Ascending aorta (tissue), 2 donors: ENCODE measurements at places on chromosomes 1 and 21. TPM values are rescaled to one million over a fixed set of nuclear protein-coding genes. Genes with fewer than 3 reads are reported as not detected.

GRCh38 chr1:109993885-109994284, 9.3 kb downstream of the AHCYL1 start:
- DNase-seq = no peak

GRCh38 chr1:34373912-34374311, 197.2 kb downstream of the C1orf94 start:
- no peak for DNase-seq

- DNase-seq = no peak
Measured at GRCh38 chr1:6121021-6121421, 59.1 kb downstream of the CHD5 start.

DNA sequence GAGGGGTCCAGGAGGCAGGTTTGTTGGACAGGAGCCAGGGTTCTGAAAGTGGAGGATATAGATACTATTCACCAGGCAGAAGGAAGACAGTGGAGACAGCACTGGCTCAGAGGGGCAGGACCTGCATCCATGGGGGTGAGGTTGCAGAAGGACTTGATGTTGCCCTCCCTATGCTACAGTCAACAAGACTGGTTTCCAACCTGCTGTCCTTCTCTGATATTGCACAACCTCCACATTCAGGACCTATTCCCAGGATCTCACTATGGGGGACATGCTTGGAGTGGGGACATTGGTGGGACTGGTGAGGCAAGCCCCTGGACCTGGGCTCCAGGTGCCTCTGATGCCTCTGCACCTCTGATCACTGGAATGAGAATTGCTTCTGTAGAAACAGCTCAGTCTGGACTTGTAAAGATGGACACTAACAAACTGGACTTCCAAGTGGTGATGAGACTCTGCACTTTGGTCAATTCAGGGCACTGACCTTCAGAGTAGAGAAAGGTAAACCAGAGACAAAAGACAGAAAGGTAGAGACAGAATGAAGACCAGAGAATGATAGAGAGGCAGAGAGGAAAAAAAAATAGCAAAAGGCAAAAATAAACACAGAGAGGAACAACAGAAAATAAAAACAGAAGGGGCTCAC, 1.6 kb downstream of the SMCP start:
- no peak for DNase-seq

DNA sequence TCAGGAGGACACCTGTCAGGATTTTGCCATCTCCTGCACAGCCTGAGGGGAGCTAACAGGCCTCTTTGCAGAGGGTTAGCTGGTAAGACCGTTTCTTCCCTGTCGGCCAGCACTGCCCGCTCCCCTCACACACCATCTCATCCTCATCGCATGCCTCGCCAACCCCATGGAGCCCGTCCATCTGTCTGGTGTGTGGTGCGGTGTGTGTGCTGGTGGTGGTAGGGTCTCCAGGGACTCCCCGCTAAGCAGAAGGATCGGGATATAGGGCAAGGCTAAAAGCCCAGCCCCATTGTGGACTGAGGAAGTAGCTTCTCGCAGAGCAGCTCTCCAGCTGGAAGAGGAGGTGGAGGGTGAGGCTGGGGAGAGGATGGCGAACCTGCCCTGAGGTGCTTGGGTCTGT, 6.8 kb upstream of the SFN start:
- DNase-seq = no peak

DNA sequence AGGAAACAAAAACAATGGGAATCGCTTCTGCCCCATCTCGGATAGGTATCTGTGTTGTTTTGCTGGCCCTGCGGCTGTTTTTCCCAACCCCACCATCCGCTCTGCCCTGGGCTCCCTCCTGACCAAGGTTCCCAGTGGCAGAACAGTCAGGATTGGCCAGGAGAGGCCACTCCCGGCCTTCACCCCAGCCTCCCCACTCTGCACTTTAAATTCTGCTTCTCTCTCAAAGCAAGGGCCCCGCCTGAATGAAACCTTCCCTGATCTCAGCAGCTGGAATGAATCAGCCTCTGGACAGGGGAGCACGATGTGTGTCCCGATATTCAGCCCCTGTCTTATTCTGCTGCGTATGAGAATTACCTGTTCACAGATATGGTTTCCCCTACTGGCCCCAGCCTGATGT, 16.3 kb downstream of the C1orf115 start:
- no peak for DNase-seq

DNA sequence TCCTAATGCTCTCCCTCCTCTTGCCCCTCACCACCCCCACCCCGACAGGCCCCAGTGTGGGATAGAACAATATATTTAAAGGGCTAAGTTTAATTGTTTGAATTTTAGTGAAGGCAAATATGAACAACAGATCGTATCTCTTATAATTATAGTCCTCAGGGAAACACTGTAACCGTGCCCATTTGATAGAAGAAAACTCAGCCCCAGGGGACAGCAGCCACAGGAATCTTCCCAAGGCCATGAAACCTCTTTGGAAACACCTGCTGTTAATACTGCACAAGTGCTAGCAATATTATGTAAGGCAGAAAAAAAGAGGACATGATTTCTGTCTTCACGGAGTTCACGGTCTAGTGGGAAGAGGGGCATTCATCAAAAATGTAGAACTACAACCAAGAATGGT, 142.2 kb downstream of the URB2 start:
- DNase-seq = no peak

The RBP7 gene
- total RNA-seq = 119 TPM
